Stimulated activated CD8-positive, alpha-beta memory T cell treated with anti-CD3 and anti-CD28 coated beads, Interleukin-7, amount 100 ng/mL, for 24 hours (primary cell): ENCODE measurements at places on chromosomes 2 and 18.
A peak's percentile ranks its signal among the peaks of the same experiment; 100 is the strongest.

- DNase-seq = no peak
Measured at GRCh38 chr2:44932564-44933392, 8.7 kb upstream of the SIX3 start.

- no peak for DNase-seq
Measured at GRCh38 chr18:78630981-78631510, 348.6 kb upstream of the SALL3 start.

DNA sequence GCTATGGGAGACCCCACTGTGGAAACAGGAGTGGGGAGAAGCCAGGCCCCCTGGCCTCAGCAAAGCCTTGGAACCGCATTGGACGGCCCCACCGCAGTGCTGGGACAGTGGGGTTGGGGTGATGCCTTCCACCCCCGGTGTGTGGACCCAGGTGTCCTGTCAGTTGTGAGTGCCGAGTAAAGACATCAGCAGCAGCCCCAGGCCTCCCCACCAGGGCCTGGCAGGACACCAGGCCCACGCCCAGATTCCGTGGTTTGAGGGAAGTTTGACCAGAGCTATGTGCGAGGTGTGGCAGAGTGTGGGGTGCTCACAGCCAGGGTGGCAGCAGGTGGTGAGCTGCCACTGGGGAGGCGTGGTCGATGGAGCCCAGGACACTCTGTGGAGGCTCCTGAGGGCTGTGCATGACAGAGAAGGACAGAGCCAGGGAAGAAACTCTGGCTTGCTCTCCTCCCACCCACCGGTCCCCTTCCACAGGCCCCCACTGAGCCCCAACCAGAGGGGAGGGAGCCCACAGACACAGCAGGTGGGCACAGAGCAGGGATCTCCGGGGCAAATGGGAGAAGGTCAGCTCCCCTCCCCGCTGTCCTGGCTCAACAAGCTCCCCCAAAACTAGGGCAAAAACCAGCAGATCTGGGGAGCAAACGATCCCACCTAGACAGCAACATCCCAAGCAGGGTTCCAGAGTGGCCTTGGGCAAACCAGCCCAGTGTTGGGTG lies 69.1 kb downstream of the TWIST2 start:
- no peak for DNase-seq

DNA sequence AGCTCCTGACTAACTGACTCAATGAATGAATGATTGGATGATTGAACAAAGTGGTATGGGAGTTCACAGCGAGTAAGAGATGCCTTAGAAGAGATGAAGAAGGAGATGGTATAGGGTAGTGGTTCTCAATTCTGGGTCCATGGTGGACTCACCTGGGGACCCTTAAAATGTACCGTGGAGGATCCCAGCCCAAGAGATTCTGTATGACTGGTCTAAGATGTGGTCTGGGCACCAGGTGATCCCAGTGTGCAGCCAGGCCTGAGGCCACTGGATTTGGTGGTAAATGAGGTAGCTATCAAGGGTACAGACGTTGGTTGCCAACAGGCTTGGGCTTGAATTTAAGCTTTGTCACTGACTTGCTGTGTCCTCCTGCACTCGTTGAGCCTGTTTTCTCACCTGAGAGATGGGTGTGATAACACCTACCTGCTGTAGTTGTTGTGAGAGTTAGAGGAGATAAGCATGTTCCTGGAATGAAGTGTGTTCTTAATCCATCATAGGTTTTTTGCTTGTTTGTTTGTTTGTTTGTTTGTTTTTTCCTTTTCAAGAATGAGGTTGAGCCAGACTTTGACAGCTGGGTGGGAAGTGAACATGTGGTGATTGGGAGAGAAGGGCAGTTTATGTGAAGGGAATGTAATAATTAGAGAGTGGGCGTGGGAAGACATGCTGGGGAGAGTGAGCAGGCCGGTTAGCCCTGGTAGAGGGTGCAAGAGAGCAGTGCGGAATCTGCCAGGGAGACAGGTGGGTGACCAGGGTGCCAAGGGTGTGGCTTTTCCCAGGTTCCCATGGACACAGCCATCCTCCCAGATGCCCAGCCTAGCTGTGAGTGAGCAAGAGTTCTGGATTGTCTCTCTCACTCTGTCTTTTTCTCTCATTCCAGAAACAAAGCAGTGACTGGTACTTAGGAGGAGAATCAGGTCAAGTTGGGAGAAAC lies 31.4 kb upstream of the IL1B start:
- no peak for DNase-seq

GRCh38 chr2:234459401-234460009 lies 37.4 kb downstream of the ARL4C start:
- no peak for DNase-seq

DNA sequence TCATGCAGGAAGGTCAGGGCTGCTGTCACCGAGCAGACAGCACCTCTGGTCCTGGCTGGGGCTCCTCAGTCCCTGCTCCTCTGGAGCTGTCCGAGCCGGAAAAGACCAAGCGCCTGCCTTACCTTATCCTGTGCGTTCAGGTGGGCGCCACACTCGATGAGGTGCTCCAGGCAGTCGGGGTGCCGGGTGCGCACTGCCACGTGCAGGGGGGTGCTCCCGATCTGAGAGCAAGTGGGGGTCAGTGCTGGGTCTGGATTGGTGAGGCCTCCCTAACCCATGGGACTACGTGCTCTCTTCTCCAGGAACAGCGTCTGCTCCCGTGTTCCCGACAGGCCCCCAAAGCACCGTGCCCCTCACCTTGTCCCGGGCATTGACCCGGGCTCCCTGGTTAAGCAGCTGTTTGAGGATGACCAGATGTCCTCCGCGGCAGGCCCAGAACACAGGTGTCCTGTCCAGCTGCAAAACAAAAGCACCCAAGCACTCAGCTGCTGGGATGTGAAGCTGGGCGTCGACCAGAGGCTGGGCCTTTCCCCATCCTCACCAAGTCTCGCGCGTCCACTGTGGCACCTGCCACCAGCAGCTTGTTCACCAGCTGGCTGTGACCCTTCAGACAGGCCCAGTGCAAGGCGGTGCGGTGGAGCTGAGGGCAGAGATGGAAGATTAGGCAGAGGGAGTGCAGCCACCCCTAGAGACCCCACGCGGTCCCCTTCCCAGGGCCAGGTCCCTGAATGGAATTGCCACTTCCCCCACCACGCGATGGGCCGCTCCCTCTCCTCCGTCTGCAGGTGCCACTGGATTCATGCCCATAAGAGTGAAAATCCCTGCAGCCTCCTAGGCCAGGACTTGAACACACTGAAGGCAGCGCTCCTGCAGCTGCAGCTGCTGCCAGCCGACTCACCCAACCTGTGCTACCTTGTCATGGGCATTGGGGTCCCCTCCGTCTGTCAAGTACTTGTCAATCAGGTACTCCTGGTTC lies 3.7 kb downstream of the ANKRD23 start:
- DNase-seq = no peak

DNA sequence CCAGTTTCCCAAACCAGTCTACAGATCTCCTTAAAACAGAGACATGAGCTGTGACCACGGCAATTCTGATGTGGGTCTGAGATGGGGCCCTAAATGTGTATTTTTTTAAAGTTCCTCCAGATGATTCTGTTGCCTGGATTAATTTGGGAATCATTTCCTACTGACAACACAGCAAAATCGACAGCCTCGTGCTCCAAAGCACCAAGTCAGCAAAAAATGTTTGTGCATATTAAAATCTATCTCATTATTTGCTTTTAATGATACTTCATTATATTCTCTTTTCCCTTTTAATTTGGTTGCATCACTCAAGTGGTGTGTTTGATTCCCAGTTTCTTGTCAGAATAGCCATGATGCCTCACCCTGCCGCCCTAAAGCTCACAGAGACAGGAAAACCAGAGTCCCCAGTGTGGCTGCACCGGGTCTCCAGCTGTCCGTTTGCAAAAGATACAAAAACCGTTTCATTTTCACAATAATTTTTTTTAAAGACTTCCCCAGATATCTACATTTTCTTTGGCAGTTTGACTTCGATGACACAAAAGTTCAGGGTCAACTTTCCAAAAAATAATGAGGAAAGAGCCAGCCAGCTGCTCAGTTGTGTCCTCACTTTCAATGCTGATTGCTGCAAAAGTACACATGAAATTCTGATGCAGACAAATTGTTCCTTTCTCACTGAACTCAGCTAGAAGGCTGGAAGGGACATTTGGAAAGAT lies 443.2 kb upstream of the ID2 start:
- DNase-seq = no peak

- peak; percentile 26 for DNase-seq
Measured at GRCh38 chr2:9782197-9782719, 61.0 kb upstream of the TAF1B start.

DNA sequence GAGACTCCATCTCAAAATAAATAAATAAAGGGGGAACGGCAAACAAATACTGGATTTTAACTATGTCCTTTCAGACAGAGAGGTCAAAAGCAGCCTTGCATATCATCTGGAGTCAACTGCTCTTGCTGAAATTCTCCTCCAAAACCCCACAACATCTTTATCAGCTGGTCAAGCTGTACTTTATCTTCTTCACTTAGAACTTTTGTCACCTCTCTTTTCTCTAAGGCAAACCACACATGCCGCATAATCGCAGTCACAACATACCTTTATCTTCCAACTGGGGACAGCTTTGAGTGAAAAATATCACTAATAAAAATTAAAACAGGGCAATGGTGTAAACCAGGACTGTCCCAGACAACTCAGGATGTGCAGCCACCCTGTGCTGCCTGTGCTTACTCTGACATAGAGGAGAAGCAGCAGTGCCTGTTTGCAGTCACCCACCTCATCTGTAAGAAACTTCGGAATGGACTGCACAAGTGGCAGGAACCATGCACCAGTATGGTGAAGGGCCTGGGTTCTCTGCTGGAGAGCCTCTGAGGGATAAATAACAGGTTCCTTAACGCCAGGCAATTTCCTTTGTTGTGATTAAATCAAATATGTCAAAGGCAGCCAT lies 6.2 kb downstream of the MPPE1 start:
- no peak for DNase-seq

DNA sequence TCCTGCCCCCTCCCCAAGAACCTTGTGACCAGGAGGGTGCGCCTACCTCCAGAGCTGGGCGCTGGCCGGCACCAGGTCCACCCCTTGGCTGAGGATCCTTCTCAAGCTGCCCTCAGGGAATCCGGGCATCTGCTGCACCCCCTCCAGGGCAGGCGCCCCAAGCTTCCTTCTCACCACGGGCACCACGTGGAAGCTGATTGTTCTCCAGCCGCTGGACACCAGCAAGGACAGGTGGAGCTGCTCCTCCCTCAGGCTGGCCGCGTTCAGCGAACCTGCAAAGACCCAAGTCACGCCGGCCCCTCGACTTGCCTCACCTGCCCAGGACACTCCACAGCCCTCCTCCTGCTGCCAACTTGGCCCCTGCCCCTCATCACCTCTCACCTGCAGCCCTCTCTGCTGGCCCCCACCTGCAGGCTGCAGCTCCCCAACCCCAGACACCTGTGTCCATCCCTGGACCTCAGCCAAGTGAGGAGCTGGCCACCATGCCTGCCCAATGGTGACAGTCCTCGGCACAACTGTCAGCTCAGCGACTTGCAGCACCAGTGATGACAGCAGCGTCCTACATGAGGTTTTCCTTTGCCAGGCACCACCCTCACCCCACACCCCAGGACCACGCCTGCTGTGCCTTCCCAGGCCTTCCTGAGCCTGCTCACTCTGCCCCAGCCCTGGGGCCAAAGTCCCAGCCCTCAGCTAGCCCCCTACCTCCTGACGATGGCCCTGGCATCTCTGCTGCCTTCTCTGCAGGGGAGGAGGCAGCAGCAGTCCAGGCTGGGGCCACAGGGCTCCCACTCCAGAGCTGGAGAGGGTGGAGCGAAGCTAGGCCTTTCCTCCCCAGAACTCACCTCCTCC lies 4.2 kb downstream of the MAB21L4 start:
- DNase-seq = no peak

DNA sequence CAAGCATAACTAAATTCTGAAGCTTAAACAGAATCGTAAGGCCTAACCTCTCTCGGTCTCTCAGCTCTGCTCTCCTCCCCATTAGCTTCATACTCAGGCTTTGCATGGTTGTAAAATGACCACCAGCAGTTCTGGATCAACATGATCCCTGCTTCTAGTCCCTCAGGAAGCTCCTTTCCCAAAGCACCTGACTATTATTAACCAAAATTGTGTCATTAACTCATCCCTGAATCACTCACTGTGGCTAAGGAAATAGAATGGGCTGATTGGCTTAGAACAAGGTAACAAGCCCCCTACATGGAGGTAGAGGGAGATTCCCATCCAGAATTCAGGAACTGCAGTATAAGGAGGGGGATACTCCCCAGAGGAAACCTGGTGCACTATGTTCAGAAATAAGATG lies 448.3 kb downstream of the ARHGAP15 start:
- DNase-seq = no peak

GRCh38 chr2:198890490-198890889 lies 567.2 kb downstream of the SATB2 start:
- DNase-seq = no peak

DNA sequence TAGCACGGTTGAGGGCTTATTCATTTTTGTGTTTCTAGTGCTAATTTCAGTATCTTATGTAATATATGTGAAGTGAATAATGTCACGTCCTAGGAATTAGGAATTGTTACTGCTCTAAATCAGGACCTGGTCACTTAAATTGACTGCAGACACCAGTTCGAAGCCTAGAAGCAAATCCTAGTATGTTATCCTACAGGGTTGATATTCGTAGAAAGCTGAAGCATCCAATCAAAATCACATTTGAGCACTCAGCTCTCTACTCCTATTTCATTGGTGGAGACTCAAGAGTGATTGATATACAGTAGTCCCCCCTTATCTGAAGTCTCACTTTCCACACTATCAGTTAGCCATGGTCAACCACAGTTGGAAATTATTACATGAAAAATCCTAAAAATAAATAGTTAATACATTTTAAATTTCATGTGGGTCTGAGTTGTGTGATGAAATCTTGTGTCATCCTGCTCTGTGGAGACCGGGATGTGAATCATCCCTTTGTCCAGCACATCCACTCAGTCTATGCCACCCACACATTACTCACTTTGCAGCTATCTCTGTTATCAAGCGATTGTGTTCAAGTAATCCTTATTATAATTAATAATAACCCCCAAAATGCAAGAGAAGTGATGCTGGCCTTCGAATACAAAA lies 35.2 kb upstream of the SCN9A start:
- DNase-seq = no peak

DNA sequence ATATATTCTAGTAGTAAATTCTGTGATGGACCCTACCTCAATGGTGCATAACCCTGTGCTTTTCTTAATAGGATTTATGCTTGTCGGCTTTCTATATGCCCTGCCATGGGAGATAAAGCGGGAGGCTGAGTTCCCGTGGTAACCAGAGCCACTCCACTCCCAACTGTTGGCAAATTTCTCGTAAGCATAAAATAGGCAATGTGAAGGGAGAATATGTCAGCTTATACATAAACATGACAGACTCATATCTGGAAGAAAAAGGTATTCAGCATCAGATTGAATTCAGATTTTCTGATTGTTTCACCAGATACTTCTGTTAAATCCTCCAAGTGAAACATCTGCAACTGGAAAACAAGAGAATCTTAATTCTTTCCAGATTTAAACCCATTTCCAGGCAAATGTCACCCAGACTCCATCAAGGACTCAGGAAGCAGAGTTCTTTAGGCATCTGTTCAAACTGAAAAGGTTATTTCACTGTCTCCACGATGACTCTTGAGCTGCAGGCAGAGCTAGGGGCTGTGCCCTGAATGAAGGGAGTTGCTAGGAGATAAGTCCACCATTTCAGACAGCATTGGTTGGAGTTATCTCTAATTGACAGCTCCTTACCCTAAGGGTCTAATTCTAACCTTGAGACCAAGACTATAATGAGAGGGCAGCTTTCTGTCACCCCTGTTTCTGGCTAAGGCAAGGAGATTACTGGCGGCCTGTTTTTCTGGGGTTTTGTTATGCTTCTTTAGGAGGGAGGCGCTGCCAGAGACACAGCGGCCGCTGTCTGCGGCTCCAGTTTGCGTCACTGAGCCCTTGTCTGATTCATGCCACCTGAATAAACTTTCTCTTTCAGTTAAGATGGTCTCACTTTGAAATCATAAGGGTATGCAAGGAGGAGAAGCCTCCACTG lies 381.3 kb downstream of the SOX11 start:
- no peak for DNase-seq

- no peak for DNase-seq
Measured at GRCh38 chr2:205051417-205051816, 506.1 kb downstream of the PARD3B start.
